ENCODE measurements at places on chromosomes 13 and 19. TPM values are rescaled to one million over a fixed set of nuclear protein-coding genes. Genes with fewer than 3 reads are reported as not detected.

DNA sequence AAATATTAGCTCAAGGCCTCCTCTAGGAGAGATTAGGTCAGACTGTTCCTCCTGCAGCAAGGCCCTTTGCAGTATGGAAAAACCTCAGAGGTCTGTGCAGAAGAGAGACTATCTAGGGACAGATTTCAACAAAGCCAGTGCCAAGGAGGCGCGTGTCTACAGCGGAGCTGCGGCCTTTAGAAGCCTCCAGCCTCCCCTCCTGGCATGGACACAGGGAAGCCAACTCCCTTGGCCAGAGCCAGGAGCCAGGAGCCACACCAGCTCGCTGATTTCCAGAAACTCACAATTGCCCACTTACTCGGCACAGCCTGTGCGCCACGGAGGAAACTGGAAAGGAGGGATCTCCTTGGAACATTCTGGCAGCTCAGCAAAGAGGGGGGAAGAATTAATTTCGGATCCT is 63.4 kb downstream of the INSR start:
- DNase-seq = no peak

GRCh38 chr13:75010941-75011340 is 471.0 kb downstream of the TBC1D4 start:
- DNase-seq = no peak

GRCh38 chr19:46772170-46773017 is 16.0 kb downstream of the SLC1A5 start:
- DNase-seq = peak; percentile 52

GRCh38 chr19:19817357-19817756 is 4.2 kb downstream of the ZNF506 start:
- DNase-seq = no peak

DNA sequence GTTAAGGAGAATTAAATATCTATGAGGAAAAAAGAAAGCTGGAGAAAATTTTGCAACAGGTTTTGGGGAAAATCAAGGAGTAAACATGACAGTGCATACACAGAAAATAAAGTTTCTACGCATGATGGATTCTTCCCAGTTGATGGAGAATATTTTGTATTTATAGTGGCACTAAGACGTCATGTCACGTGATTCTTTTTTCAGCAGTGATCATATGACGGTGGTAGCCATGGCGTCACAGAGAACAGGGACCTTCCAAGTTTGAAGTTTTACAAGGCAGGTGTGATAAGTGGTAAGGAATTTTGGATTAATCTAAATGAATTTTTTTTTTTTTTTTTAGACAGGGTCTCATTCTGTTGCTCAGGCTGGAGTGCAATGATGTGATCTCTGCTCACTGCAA is 8.5 kb downstream of the MBD3L1 start:
- no peak for DNase-seq

DNA sequence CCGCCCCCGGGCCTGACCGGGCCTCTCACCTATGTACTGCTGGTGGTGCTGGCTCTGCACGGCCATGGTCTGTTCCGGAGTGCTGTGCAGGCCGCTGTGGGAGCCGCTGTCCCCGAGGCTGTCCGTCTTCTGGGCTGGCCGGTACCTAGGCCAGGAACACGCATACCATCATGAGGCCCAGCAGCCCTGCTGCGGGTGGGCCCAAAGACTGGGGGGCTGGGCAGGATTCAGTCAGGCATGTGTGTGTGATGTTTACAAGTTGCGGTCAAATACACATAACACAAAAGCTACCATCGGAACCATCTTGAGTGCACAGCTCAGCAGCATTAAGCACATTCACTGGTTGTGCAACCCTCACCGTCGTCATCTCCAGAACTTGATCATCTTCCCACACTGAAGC is 32.2 kb upstream of the RANBP3 start:
- DNase-seq = no peak

DNA sequence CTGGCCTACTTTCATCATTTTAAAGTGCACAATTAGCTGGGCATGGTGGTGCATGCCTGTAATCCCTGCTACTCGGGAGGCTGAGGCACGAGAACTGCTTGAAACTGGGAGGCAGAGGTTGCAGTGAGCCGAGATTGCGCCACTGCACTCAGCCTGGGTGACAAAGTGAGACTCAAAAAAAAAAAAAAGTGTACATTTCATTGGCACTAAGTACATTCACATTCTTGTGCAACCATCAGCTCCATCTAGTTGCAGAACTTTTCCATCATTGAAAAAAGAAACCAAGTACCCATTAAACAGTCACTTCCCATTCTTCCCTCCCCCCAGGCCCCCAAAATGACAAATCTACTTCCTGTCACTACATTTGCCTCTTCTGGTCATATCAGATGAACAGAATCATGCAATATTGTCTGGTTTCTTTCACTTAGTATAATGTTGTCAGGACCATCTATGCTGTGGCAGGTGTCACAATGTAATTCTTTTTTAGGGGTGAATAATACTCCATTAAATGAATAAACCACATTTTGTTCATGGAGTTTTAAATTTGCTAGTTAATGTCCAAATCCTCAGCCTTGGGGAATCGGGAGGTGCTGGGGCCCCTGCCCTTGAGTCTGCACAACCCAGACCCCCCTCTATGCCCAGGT is 7.4 kb upstream of the SIGLEC11 start:
- no peak for DNase-seq

- DNase-seq = no peak
These were observed 4.6 kb downstream of the CPAMD8 start for GRCh38 chr19:17021793-17022590.

GRCh38 chr13:33145667-33146066 is 129.4 kb downstream of the KL start:
- no peak for DNase-seq

DNA sequence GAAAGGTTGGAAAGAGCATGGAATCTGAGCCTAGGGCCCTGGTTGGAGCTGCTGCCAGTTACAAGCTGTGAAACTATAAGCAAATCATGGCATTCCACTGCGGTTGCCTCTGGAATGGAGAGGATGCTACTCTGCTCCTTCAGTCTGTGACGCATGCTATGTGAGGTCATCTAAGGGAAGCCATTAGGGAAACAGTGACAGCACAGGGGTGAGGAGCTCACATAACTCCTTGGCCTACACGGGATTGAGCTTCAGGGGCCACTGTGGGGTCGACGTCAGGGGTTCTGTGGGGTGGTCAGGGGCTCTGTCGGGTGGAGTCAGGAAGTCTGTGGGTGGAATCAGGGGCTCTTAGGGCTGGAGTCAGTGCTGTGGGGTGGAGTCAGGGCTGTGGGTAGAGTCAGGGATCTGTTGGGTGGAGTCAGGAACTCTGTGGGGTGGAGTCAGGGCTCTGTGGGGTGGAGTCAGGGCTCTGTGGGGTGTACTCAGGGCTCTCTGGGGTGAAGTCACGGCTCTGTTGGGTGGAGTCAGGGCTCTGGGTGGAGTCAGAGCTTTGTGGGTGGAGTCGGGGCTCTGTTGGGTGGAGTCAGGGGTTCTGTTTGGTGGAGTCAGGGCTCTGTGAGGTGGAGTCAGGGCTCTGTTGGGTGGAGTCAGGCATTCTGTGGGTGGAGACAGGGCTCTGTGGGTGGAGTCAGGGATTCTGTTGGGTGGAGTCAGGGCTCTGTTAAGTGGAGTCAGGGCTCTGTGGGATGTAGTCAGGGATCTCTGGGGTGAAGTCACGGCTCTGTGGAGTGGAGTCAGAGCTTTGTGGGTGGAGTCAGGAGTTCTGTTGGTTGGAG is 35.8 kb upstream of the MEDAG start:
- peak; percentile 96 for DNase-seq

- DNase-seq = peak; percentile 92
These were observed 545 bp downstream of the NACC1 start for GRCh38 chr19:13118424-13119193.

DNA sequence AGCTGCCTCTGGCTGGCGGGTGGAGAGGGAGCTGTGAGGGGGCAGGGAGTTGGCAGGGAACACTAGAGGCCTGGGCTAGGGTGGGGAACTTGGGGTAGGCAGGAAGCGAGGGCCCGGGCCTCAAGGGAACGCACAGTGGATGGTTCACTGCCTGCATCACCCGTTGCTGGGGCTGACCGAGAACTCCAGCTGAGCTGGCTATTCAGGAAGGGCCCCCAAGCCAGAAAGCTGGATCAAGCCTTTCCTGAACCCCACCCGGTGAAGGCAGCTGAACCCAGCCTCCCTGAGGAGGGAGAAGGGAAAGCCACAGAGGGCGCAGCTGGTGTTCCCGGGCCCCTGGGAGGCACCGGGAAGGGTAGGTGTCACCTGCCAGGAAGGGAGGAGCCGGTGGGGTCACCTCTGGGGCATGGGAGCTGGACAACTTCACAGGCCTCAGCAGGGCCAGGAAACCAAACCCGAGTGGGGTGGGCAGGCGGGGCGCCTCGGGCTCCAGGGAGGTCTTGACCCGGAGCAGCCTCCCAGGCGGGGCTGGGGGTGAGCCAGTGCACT is 13.9 kb downstream of the PALM start:
- peak; percentile 48 for DNase-seq

- no peak for DNase-seq
These were observed 4.3 kb downstream of the CDX2 start for GRCh38 chr13:27964741-27965323.

GRCh38 chr19:51422053-51422448 is 4.6 kb upstream of the SIGLEC10 start:
- peak; percentile 99 for DNase-seq

- DNase-seq = no peak
These were observed 58.4 kb downstream of the ELF1 start for GRCh38 chr13:40960716-40961115.

- peak; percentile 69 for DNase-seq
These were observed 7.1 kb upstream of the NFIC start for GRCh38 chr19:3359015-3359918.

DNA sequence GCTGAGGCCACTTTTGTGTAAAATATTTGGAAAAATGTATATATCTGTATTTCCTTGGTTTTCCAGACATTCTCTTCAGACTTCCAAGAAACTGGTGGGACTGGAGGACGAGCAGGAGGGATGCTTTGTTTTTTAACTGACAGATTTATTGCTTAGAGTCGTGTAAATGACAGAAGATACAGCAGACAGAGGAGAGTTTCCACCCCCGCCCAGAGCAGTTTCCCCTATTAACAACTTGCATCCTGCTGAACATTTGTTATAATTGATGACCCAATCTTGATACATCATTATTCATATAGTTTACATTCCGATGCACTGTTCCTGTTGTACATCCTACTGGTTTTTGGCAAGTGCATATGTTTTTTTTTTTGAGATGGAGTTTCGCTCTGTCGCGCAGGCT is 7.1 kb upstream of the DOCK6 start:
- no peak for DNase-seq

DNA sequence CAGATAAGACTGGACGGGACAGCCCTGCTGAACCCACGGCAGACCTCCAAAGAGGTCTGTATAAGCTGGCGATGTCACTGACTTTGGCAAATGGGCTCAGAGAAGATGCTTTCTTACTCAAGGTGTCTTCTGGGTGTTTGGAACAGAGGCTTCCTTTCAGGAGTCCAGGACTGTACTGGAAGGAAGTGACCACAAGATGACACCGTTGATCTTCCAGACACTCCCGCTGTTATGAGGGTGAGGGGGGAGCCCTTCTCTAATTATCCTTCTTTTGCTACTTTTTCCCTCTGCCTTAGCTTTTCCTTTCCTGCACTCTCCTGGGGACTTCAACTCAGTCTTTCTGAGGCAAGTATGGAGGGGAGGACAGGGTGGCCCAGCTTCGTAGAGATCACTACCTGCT is 65.2 kb upstream of the ZNF599 start:
- DNase-seq = no peak

DNA sequence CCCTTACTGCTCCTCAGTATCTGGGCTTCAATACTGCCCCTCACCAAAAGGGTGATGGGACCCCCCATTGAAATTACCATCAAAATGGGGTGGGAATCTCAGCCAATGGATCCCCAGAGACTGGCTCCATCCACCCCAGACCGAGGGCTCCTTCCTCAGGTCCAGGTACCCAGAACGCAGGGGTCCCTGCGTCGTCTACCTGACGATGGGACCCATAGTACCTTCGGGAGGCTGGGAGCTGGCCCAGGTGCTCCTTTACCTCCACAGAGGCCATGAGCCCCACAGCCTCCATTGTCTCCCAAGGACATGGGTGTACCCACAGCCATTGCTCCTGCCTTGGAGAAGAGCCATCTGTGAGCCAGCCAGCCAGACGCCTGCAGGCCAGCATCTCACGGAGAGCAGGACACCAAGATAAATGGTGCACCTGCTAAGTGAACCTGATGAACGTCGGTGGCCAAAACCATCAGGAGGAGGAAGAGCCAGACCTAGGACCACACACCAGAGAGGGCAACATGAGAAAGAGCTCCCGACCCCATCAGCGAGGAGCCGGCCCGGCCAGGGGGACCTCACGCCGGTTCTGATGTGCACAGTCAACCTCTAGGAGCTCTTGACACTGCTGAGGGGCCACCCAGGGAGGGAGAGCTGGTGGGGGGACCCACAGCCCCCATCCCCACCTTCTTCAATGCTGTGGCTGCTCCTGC is 156.8 kb upstream of the SOX1 start:
- DNase-seq = no peak

The NUP62 gene
- 35.0 TPM for total RNA-seq

The HSH2D gene
- total RNA-seq = 22.7 TPM

The SLITRK6 gene
- total RNA-seq = 1.9 TPM

The ZNF175 gene
- 8.9 TPM for total RNA-seq

The GZMM gene
- not detected for total RNA-seq

The SERPINE3 gene
- not detected for total RNA-seq

The SIGLEC7 gene
- total RNA-seq = not detected

The HIPK4 gene
- total RNA-seq = not detected
